ENCODE measurements at places on chromosomes 7 and 10.
A peak's percentile ranks its signal among the peaks of the same experiment; 100 is the strongest.

- no peak for DNase-seq
These were observed 132.1 kb downstream of the CELF2 start for GRCh38 chr10:11149807-11150141.

- no peak for DNase-seq
These were observed 101.2 kb upstream of the PRPS1L1 start for GRCh38 chr7:18128846-18129245.

DNA sequence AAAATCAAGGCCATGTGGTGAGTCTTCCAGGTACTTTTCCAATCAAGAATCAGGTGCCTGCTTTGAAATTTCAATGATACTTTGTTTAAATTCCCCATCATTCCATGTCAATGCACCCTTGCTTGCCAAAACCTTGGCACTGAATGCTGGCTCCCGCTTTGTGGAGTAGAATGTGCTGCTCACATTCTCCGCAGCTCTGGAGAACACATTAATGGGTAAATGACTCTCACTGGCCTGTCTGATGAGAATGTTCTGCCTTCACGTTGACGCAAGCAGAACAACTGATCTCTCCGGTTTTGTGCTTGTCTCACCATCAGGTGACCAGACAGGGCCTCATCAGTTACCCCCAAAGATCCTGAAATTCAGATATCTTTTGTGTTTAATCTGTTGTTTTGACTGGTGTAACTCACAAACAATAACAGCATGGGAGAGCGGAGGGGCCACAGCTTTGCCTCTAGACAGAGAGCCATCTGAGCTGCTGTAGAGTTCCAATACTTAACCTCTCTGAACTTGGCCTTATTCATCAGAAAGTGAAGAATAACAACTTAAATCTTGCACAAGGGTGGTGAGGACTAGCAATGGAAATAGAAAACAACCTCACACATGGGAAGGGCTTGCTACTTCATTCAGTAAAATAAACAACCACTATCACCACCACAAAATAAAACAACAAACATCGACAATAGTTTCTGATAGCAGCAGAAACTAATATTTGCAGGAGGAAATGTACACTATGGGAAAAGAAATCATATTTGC is 276.9 kb upstream of the IGFBP3 start:
- no peak for DNase-seq

- peak; percentile 79 for DNase-seq
These were observed 718 bp upstream of the CTBP2 start for GRCh38 chr10:125160856-125161706.

DNA sequence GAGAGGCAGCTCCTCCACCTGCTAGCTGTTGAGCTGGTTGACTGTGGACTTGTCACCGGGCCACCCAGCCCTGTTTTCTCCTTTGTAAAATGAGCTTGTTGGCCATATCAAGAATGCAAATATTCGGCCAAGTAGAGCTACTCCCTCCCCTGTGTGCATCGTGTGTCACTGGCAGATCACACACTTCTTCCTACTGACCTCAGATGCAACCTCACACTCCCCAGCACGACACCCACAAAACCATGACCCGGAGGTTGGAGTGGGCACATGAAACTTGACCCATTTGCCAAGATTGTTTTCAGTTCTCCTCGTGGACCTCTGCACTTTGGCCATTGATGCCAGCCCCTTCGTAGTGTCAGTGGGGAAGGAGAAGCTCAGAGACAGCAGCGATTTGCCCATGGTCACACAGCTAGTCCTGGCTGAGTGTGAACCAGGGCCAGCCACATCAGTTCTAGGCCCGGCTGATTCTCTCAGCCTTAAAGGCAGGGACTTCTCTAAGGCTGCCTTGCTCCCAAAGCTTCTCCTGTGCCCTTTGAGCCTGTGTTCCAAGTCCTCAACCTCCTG is 101.1 kb downstream of the CDH23 start:
- DNase-seq: no peak

DNA sequence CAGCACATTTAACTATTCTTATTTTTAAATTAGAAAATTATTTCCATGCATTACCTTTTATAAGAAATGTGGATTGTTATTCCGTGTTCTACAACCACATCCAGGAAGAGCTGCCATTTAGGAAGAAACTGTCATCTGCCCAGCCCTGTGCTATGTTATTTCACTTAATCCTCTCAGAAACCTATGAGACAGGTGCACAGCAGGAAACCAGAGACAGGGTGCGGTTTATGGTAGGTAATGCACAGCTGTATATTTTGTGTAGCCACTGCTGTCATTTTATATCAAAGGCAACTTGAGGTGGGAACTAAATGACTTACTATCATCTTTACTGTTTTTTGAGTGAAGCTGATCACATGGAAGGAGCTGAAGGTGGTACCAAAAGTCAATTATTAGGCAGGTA is 232.3 kb downstream of the MAGI2 start:
- no peak for DNase-seq

DNA sequence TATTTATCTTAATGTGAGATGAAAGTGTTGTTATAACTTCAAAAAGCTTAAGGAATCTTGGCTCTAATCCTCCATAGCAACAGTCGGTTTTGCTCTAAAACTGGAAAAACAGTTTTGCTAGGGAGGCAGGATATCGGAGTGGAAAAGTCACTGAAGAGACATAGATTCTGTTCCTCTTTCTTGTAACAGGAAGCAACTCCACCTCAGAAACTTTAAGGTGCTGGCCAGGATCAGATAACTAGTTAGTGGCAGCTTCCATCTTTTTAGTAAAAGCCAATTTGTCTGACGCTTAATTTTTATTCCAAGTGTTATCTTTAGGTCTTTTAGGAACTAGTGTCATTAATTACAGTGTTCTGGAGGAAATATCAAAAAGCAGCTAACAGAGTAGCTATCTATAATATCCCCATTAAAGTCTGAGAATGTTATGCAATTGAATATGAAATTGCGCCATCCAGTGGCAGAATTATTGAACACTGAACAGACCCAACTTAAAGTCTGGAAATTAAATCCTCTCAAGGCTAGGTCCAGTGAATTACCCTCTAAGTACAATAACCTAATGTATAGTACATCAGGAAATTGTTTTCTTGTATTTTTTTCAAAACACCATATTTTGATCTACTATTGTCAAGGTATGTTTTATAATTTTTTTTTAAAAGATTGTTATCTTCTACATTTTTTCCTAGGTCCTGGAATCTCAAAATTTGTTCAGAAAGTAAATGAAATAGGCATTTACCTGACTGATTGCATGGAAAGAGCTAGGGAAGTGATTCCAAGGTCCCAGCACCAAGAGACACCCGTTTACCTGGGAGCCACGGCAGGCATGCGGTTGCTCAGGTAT is 65.9 kb upstream of the CC2D2B start:
- DNase-seq: peak; percentile 45

DNA sequence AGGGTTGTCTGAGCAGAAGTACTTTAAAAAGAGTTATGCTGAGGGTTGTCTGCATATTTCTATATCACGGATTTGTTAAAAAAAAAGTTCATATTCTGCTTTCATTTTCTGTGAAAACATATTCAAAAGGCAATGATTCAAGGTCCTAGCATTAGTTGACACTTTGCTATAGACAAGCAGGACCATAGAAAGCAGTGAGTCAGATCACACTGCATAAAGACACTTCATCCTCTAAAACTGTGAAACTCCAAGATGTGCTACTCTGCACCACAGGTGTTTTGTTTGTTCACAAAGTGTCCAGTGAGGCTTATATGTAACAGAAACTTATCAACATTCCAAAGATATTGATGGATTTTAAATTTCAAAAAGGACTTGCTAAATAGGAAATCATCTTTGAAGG is 47.0 kb downstream of the SPAM1 start:
- no peak for DNase-seq

GRCh38 chr7:128168667-128169210 is 72.3 kb upstream of the LEP start:
- DNase-seq: no peak

DNA sequence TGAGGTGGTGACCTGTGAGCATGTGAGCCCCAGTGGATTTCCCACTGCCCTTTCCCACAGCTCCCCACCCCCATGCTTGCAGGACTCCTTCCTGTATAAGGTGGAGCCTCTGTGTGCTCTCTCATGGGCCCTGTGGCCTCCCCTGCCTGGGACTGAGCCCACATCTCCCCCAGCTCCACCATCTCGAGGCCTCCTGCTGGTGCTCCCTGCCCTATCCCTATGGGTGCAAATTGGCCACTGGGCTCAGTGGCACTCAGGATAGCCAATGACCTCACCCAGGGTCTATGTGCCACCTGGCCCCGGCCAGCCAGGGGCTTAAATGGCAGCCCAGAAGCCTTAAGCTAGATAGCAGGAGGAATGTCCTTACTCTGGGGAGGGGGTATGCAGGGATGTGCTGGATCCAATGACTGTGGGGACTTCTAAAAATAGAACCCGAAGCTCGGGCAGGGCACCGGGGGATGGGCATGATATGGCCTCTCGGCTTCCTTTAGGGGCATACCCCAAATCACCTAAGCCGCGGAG is 2.0 kb downstream of the LDB3 start:
- DNase-seq: no peak

DNA sequence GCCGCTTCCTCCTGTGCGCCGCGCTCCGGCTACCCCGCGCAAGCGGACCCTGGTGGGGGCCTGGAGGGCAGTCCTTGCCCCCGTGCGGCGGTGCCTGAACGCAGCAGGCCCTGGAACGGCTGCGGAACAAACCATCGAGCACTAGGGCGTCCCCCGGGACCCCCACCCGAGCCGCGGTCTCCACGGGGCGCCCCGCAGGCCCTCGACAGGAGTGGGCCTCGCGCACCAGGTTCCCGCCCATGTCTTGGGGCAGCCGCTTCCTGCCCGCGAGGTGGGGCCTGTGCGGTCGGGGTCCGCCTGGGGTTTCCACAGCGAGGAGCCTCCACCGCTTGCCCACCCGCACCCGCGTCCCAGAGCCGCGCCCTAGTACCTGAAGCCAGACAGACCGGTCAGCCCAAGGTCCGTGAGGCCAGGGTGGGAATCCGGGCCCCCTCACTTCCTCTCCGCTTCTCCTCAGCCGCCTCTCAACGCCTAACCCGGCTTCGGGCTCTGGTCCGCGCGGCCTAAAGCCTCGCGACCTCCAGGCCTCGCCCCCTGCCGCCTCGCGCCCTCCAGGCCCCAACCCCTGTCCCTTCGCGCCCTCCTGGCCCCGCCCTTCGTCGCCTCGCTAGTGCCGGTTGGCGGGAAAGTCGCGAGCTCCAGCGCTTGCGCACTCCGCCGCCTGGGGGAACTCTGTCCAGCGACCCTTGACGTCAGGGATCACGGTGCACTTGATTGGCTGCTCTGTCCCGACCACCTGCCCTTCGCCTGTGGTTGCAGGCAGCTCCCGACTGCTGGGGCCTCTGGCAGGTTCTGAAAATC is 7.0 kb upstream of the GBX1 start:
- no peak for DNase-seq

- DNase-seq: no peak
These were observed 732.7 kb upstream of the AUTS2 start for GRCh38 chr7:68865351-68866199.

DNA sequence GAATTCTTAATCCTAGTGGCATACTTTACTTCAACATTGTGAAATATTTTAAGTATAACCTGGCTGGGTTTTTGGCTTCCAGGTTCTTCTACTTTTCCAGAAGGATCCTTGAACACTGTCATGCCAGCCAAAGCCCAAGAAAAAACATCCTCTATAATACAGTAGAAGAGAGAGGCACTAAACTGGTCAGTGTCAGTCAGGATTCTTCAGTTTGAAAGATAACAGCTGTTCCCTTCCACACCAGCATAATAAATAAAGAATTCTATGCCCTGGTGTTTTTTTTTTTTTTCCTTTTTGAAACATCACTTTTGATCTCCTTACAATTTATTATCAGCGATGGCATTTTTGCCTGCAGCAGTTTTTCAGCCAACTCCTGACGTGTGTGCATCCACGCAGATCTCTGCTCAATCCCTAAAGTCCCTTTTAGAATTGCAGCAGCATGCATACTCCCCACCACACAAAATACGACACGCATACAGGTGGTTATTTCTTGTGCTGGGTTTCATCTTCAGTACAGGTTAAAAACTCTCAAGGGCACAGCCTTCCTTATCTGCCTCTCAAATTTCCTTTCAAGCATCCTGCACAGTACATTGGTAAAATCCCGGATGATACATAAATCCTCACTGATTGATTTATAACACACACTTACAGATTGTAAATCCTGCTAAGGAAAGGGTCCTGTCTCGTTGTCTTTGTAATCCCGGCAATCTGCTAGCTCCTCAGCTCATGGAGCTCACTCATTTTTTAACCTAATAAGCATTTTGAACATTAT is 100.2 kb downstream of the TPK1 start:
- DNase-seq: no peak

DNA sequence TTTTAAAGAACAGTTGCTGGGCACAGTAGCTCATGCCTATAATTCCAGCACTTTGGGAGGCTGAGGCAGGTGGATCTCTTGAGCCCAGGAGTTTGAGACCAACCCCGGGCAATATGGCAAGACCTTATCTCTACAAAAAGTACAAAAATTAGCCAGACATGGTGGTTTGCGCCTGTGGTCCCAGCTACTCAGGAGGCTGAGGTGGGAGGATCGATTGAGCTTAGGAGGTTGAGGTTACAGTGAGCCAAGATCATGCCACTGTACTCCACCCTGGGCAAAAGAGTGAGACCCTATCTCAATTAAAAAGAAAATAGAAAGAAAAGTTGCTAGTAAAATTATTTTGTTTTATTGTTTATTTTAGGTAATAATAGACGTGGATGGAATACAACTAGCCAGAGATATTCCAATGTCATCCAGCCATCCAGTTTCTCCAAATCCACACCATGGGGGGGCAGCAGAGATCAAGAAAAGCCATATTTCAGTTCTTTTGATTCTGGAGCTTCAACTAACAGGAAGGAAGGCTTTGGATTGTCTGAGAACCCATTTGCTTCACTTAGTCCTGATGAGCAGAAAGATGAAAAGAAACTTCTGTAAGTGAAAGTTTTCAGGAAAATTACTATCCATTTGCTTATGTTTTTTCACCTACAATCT is 3.0 kb downstream of the NUP42 start:
- DNase-seq: no peak

DNA sequence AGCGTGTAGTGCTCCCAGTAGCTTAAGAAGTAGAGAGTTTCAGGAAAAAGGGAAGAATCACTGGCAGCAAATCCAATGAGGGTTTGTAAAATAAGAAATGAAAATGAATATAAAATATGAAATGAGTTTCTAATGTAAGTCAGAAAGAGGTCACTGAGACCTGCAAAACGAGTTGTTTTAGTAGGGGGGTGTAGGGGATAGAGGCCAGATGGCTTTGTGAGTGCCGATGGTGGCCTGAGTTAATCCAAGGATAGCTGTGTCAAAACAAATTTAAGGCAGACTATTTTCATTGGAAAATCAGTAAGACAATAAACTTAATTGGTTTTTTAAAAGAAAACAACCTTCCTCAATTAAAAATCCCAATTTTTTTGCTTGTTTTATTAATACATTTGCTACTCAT is 745 bp upstream of the ASB15 start:
- DNase-seq: no peak
